Stimulated activated CD8-positive, alpha-beta memory T cell treated with anti-CD3 and anti-CD28 coated beads, Interleukin-4, amount 100 ng/mL, for 4 hours (primary cell): ENCODE measurements at places on chromosomes 13 and 19.

DNA sequence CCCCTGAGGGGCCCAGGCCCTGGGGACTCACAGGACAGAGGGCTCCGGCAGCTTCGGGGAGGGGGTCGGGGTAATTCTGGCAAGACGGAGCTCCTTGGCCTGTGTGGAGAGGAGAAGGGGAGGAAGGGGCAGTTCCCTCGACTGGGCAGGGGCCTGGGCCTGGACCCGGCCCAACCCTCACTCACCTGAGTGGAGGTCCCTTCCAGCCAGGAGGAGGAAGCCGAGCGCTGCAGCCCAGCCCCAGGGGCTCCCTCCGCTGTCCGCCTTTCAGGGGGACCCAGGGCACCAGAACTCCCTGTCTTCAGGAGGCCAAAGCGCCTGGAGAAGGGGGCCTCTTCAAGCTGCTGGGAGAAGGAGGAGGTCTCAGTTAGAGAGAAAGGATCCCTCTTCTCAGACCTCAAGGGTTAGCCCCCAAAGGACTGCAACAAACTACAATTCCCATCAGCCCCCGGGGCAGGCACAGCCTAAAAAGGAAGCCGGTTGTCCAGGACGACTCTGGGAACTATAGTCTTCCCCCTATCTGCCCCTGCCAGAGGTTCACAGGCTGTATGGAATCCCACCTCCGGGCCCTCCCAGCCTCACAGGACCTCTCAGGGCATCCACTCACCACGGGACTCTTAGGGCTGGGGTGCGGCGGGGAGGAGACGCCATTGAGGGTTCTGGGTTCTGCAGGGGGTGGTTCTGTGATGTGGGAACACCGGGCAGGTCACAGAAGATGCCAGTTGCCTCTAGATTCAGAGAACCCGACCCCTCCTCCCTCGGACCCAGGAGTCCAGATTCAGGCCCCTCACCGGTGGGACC is 19.8 kb downstream of the EPS8L1 start:
- no peak for DNase-seq

DNA sequence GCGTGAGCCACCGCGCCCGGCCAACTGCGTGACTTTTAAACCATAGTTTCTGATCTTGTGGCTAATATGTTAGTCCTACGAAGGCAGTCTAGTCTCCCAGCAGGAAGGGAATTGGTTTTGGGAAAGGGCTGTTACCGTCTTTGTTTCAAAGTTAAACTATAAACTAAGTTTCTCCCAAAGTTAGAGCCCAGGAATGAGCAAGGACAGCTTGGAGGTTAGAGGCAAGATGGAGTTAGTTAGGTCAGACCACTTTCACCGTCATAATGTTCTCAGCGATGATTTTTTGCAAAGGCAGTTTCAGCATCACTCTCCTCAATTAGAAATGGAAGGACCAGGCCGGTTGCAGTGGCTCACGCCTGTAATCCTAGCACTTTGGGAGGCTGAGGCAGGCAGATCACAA is 17.7 kb upstream of the ADGRE2 start:
- no peak for DNase-seq

GRCh38 chr19:46520616-46521015 is 24.9 kb upstream of the PNMA8B start:
- no peak for DNase-seq

DNA sequence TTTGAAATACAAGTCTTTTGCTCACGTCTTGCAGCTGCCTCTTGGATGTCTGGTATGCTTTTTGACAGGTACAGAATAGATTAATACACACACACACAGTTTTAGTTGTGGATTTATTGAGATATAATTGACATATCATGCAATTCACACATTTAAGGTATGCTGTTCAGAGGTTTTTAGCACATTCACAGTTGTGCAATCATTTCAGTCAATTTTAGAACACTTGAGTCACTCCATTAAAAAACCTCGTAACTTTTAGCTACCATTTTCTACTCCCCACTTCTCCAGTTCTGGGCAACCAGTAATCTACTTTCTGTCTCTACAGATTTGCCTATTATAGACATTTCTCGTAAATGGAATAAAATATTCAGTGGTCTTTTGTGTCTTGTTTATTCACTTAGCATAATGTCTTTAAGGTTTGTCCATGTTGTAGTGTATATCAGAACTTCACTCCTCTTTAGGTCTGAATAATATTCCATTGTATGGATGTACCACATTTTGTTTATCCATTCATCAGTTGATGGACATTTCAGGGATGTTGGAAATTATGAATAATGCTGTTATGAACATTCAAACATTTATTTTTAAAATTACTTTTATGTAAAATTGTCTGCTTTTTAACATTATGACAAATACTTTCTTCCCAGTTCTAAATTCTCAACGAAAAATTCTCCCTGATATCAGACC is 2.5 kb upstream of the ZMYM2 start:
- DNase-seq = no peak

DNA sequence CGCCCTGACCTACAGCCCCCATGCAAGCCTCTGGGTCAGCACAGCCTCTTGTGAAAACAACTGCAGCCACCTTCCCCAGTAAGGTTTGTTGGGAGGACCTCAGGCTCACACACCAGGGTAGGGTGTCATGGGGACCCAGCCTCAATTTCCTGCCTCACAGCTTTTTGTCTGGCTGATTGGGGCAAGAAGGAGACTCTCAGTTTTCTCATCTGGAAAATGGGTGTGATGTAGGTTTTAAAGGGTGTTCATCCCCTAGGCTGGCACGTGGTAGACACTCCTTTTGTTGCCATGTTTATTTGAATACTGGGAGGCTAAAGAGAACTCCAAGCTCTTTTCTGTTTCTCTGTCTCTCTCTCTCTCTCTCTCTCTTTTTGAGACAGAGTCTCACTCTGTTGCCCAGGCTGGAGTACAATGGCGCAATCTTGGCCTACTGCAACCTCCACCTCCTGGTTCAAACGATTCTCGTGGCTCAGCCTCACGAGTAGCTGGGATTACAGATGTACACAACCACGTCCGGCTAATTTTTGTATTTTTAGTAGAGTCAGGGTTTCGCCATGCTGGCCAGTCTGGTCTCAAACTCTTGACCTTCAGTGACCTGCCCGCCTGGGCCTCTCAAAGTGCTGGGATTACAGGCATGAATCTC is 18.2 kb upstream of the PLAUR start:
- no peak for DNase-seq

GRCh38 chr19:2814426-2814825 is 5.2 kb upstream of the ZNF554 start:
- DNase-seq = no peak

DNA sequence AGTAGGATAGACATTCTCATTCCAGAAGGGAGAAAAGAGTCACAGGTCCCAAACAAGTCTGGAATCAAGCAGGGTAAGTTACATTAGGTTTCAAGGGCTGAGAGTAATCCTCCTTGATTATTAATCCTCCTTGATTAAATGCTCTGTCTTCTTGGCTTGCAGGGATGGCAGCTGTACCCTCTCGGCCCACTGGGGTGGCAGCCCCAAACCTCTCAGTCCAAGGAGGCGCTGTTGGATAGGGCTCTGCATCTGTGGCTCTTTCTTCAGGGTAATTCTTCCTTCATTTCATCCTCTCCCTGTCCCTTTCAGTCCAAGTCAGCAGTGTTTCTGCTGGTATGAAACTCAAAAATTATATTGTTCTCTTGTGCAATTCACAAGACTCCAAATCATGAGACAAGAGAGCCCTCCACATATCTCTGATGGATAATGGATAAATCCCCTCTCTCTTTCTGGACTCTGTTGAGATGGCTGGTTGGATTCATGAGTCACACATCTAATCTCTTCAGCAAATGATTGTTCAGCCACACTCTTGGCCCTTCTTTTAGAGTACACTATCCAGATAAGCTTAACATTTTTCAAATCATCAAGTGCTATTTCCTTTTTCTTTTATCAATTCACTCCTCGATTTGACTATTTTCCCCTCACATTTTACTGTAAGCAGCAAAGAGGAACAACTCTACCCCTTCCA is 323.7 kb upstream of the HTR2A start:
- DNase-seq = no peak

DNA sequence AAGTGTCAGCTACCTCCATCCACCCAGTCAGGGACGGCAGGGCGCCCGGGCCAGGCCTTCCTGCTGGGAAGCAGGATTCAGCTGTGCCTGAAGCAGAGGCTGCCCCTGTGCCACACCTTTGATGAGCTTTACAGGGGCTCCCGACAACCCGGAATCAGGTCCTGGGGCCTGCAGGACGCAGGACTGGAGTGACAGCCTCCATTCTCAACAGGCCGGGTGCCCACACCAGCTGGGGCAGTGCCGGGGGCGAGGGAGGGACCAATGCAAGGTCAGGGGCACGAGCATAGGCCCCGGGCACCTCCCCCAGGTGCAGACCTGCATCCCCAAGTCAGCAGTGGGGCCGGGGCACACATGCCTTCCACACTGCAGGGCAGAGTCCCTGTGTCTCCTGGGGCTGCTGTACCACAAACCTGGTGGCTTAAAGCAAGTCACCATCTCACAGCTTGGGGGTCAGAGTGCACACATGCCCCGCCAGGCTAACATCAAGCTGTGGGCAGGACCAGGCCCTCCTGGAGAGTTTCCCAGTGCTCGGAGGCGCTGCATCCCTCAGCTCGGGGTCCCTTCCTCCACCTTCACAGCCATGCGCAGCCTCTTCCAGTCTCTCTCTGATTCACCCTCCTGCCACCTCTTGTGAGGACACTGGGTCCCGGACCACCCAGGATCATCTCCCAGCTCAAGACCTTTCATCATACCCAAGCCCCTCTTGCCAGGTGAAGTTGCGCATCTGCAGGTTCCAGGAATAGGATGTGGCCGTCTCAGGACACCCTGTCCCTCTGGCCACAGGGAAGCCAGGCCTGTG is 13.4 kb downstream of the UBXN6 start:
- DNase-seq = no peak

DNA sequence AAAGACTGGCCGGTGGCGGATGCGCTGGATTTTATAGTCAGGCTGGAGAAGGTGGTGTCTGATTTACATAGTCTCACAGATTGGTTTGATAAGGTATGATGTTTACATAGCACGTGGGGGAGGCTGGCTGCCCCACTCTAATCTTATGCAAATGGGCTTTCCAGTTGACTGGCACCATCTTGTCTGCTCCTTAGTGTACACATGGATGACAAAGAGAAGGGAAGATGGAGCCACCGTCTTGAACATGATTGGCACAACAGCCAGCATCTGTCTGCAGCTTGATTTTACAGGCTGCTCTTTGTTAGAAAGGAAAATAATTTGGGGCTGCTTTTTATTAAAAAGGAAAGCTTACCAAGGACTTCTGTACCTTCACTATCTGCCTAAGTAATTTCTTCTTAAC is 265.2 kb upstream of the MAB21L1 start:
- DNase-seq = no peak
